ENCODE measurements at places on chromosomes 13 and 19.

DNA sequence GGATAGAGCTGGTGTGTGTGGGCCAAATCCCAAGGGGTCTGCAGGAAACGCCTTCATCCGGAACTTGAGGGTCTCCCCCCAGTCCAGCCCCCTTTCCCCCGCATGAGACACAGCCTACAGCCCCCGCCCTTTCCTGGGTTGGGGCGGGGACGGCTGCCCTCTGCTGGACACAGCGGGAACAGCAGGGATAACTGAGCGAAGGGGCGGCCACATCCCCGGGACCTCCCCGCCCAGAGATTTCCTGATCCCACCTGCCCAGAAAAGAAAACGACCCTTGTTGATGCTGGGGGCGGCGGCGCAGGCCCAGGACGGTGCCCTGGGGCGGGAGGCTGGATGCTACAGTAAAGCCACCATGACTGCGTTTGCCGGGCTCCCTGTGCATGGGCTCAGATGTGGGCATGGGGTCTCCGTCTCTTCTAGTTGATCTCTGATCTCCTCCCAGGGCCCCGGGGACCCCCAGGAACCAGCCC lies 14.2 kb downstream of the ONECUT3 start:
- no peak for DNase-seq

DNA sequence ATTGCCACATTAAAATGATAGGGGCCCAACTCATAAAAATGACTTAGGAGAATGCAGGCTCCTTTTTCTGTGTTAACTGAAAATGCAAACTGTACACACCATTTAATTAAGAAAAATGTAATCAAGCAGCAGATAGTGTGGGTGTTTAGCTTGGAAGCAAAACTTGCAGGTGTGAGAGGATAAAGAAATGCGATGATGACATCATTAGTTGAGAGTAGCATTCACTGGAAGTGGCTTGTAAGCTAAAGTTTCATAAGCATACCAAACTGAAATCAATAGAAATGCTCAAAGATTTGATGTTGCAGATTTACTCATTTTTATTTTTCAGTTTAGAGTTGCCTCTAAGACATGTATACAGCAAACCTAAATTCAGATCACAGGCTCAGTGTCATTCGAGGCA lies 86.6 kb downstream of the PRR20E start:
- DNase-seq: no peak

DNA sequence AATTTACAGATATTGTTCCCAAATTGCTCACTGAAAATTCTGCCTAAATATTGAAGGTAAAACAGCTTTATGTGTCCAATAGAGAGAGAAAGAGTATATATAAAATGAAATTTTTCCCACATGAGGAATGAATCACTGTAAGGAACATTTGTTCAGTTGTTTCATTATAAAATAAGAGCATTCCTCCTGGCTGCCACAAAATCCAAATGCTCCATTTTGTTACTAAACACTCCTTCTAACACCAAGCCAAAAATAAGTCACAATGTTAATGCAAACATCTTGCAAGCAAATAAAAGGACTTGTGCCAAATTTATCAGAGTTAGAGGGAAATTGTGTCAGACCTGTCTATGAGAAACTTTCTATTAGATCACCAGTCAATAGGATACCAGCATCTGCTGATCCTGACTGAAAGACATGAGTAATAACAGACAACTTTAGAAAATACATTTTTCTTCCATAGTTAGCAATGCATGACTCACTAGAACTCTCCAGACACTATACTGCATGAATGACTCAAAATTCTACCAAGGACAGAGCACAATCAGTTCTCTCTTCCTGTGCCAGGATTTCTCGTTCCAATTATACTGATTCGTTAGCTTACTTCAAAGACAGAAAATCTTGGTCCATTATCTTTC lies 83.5 kb upstream of the FNDC3A start:
- DNase-seq: no peak

GRCh38 chr13:21938636-21939035 lies 267.8 kb downstream of the FGF9 start:
- no peak for DNase-seq

DNA sequence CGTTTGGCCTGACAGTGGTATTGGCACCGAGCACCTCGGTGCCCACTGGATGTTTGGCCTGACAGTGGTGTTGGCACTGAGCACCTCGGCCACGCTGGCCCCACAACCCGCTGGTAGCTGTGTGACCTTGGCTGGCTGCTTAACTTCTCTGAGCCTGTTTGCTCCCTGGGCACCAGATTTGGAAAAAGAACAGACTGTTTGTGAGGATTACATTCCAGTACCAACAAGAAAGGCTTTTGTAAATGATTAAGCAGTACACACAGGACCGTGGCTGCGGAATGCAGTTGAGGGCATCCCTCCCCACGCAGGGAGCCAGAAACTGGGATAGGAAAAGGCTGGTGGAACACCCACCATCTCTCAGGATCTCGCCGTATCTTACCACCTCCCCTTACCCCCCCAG lies 31.9 kb downstream of the SLC25A42 start:
- no peak for DNase-seq

GRCh38 chr13:103104340-103104739 lies 38.1 kb upstream of the SLC10A2 start:
- no peak for DNase-seq

DNA sequence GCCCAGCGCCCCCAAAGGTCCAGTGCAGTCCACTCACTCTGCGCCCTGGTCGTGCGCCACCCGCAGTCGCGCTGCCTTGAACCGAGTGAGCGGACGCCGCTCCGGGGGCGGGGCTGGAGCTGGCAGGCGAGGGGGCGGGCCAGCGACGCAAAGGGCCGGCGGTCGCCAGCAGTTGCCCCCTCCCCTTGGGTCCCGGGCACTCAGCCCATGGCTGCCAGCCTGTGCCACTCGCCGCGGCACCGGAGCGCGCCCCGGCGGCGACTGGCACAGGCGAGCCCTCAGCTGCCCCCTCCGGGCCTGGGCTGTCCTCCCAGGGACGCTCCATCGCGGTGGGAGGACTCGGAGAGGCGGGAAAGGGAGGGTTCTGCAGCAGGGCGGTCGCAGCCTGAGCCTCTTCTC lies at the start of gene S1PR5:
TSS of gene S1PR5 (minus strand) at position 87 of the 399 bp plus-strand sequence. CDS start 2,436 bp downstream, outside the sequence.
- no peak for DNase-seq

- no peak for DNase-seq
These were observed 8.9 kb upstream of the MYO1F start for GRCh38 chr19:8585894-8586750.

DNA sequence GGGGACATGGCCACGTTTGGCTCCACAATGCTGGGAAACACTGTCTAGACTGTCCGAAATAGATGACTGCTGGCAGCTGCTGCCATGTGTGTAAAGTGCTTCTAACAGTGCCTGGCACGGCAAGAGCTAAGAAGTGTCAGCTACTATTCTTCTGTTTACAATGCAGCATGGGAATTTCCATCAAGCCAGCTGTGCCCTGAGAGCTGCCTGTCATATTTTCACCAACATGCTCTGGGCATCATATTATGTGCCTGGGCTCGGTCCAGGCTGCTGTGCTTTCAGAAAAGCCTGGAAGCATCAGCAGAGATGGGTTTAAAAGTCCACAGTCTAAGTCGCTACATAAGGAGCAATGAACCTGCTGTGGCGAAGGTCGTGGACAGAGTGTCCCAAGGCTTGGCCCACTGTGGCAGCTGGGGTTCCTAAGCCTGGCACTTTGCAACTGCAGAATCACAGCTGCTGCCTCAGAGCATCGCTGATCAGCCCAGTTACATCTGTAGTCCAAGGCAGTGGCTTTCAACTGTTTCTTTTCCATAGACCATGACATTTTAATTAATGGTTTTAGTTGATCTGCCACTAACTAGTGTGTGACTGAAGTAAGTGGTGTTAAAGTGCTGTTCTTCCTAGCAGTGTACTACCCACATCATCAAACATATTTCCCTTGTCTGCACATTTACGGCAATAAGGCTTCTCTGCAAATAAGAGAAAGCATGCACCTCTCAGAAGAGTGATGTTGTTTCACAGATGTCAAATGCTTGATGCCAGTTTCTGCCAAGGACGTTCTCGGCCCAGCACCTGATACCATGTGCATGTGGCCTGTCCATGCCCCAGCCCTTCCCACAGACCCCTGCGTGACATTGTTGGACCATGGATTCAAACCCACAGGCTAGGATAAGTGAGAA lies 95.7 kb upstream of the C1QTNF9B start:
- DNase-seq: no peak

- DNase-seq: no peak
These were observed 83.7 kb upstream of the OBI1 start for GRCh38 chr13:78742659-78743058.

- DNase-seq: no peak
These were observed 32.2 kb downstream of the MAU2 start for GRCh38 chr19:19352823-19353222.

DNA sequence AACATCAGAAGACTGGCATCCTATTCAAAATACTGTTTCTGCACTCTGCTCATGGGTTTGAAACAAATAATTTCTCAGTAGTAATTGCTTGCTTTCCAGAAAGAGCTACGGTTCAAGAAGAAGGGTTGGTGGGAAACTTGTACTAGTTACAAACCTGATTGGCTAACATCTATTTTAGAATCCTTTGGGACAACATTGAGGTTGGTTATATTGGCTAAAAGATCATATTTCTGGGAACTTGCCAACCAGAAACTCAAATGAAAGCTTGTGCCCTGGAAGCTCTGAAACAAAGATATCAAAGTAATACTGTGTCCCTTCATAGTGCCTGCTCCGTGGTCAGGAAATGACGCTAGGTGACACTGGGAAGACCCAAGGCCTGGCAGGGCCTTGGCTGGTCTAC lies 141.7 kb downstream of the LACC1 start:
- no peak for DNase-seq

GRCh38 chr19:17526922-17527321 lies 15.5 kb downstream of the PGLS start:
- no peak for DNase-seq

GRCh38 chr13:45932676-45933075 lies 81.1 kb upstream of the SIAH3 start:
- no peak for DNase-seq

DNA sequence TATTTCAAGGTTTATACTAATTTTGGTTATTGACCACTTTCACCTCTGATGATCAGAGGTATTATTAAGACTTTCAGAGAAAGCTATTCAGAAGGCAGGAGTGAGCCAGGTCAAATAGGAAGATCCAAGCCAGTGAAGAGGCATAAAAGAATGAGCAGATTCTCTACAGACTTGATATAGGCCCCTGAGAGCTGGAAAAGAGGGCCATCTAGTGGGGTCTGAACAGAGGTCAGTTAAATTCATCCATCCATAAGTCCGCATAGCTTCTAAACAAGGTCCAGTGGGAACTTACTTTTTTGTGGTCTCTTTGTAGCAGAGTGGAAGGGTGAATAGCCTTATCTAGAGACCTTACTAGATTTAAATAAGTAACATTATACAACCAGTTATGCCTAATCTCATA lies 126.6 kb upstream of the UFM1 start:
- DNase-seq: no peak

GRCh38 chr19:7661744-7662538 lies 6.9 kb upstream of the RETN start:
- DNase-seq: no peak

- no peak for DNase-seq
These were observed 639 bp upstream of the SLAIN1 start for GRCh38 chr13:77696879-77697216.

GRCh38 chr13:29260684-29261083 lies 334.8 kb downstream of the SLC7A1 start:
- no peak for DNase-seq

GRCh38 chr19:44731622-44732021 lies 16.9 kb upstream of the BCL3 start:
- DNase-seq: no peak

DNA sequence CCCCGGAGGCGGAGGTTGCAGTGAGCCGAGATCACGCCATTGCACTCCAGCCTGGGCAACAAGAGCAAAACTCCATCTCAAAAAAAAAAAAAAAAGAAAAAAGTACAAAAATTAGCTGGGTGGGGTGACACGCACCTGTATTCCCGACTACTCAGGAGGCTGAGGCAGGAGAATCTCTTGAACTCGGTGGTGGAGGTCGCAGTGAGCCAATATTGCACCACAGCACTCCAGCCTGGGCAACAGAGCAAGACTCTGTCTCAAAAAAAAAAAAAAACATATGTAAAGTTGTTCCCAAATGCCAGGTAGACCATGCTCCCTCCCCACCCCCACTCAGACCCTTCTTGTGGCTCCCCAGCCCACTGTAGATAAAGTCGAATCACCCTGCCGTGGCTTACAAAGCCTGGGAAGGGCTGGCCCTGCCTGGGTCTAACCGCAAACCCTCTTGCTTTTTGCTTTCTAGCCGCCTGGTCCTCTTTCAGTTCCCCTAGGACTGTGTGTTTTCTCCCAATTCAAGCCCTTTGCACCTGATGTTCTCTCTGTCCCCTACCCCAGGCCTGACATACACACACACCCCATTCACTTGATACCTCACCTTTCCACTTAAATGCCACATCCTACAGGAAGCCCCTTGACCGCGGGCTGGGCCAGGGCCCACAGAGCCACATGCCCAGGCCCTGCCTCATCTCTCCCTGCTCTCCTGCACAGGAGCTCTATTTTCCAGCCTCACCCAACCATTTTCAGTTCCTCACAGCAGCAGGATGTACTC lies 34.4 kb downstream of the MAP4K1 start:
- no peak for DNase-seq

- DNase-seq: no peak
These were observed 11.0 kb upstream of the CA11 start for GRCh38 chr19:48656840-48657474.

All from ureter (tissue), 1 donor.